D721Med (cell line): ENCODE measurements at places on chromosomes 3 and 15.

GRCh38 chr3:157154563-157155330 is 5.2 kb downstream of the CCNL1 start:
- no peak for DNase-seq

DNA sequence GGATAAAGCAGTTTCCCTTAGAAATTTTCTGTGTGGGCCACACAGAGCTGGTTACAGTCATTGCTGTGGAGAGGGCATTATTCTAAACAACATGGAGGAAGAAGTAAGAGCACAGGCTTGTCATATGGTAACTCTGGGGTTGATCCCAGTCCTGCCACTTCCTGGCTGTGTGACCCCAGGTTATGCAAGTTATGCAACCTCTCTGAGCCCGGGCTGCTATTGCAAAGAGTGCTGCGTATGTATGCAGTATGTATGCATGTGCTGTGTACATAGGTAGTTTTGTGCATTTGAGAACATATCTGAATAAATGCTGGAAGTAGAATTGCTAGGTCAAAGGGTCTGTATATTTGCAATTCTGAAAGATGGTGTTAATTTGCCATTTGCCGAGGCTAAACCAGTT is 9.2 kb downstream of the SPSB4 start:
- no peak for DNase-seq

DNA sequence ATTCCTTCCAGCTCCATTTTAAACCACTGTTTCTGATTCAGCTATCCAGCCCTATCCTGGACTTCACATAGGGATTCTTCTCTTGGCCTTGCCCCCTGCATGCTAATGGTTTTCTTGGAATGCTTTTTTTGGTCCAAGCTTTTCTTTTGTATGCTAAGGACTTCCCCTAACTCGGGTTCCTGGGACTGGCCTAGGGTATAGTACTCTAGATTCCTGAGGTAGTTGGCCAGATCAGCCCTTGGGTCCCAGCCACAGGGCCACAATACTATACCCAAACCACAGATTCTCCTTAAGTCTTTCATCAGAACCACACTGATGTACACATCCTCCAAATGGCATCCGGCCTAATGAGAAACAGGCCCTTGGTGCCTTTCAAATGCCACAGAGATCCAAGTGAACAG is 2.8 kb downstream of the FYCO1 start:
- DNase-seq, result no peak

DNA sequence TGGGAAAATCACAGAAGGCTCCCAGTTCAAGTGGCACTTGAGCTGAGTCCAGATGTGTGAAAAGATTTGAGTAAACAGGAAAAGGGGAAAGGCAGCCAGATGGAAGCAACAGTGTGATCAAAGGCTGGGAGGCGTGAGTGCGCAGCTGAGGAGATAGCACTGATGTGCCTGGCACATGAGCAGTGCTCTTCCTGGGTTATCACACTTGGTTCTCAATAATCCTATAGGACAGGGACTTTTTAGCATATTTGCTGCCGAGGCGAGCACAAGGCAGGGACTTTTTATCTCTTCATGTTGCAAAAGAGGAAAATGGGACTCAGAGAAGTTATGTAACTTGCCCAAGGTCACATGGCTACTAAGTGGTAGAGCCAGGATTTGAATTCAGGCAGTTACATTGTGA is 39.6 kb downstream of the CORO2B start:
- no peak for DNase-seq

DNA sequence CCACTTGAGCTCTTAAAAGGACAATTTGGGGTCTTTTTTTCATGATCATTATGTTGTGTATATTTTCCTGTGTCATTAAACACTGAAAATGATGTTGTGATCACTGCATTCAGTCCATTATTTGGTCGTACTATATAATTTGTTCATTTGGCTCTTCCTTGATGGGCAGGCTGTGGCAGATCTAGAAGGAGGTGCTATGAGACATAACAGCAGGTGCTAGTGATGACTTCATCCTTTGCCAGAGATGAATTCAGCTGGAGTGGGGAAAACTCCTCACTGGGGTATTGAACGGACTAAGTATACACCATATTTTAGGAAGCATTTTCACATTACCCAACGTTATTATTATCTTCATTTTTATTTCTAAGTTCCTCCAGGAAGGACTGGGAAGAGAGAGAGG is 12.0 kb downstream of the CMTM7 start:
- DNase-seq, result no peak

- no peak for DNase-seq
Measured at GRCh38 chr3:189842681-189843602, 211.8 kb downstream of the TP63 start.
